ENCODE measurements at places on chromosomes 2 and 18.

DNA sequence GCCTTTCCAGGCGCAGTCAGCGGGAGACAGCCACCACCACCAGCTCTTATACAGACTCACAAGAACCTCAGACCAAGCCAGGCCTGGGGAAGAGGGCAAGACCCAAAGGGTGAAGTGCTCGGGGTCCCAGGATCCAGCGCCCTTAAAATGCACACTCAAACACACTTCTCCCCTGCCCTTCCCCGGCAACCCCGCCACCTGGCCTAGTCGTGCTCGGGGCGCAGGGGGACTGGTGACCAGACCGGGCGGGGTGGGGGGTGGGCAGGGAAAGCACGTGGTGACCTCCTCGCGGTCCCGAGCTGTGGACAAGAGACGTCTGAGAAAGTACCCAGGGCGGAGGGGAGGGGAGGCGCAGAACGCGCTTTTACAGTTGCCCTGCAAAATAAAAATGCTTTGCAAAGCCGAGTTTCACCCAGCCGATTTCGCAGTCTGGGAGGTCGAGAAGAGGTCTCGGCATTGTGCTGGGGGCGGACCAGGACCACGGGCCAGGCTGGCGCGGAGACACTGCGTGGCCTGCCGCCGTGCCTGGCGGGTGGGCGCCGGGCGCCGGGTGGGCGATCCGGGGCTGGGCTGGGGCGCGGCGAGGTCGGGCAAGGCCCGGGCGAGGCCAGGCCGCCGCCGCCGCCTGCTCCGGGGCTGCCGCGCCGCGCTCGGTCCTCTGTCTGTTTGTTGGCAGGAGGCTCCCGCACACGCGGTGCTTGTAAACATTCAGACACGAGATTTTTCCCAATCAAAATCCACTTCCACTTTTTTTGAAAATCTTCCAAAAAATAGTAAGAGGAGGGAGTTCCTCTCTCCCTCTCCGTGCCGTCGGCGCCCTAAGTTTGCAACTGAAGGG lies 2.0 kb downstream of the BCL11A start:
- peak; percentile 73 for DNase-seq

DNA sequence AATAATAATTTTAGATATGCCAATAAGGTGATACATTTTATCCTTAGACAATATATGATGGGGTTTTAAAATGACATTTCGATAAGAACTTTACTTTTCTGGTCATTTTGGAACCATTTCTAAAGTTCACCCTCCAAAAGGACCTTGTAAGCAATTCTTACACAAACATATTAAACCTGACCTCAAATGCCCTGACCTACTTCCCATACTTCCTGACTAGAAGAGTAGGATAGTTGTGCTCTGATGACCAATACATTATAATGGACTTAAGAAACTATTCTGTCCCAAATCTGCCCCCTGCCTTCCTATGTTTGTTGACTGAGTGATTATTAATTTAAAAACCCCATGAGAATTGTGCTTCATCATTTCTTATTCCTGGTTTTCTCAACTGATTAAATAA lies 24.6 kb downstream of the GCA start:
- DNase-seq = no peak

- no peak for DNase-seq
Observed at GRCh38 chr2:28604284-28604843, 108.5 kb downstream of the PLB1 start.

GRCh38 chr18:78792094-78792493 lies 187.5 kb upstream of the SALL3 start:
- DNase-seq = no peak

GRCh38 chr2:99682275-99683060 lies 192.7 kb upstream of the REV1 start:
- peak; percentile 76 for DNase-seq

DNA sequence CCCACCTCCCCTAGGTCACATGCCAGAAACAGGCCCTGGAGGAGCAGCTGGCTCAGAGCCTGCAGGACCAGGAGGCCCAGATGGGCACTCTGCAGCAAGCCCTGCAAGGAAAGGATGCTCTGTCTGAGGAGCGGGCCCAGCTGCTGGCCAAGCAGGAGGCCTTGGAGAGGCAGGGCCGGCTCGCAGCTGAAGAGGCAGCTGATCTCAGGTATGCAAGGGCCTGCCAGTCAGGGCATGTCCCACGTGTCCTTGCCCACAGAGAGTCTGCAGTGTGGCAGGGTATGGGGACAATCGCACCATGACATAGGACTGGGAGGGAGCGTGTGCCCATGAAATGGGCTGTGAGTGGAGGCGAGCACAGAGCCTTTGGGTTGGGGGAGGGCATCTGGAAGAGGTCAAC lies 39.9 kb downstream of the CROCC2 start:
- DNase-seq = peak; percentile 42

GRCh38 chr2:186256540-186256939 lies 229.5 kb upstream of the ZC3H15 start:
- no peak for DNase-seq

GRCh38 chr2:210964141-210964764 lies 407.9 kb downstream of the CPS1 start:
- DNase-seq = no peak

GRCh38 chr18:75683426-75683825 lies 255.9 kb upstream of the SMIM21 start:
- no peak for DNase-seq

GRCh38 chr2:134395779-134396178 lies 141.9 kb downstream of the MGAT5 start:
- DNase-seq = no peak

GRCh38 chr2:112690853-112691401 lies 29.9 kb upstream of the NT5DC4 start:
- DNase-seq = peak; percentile 80

DNA sequence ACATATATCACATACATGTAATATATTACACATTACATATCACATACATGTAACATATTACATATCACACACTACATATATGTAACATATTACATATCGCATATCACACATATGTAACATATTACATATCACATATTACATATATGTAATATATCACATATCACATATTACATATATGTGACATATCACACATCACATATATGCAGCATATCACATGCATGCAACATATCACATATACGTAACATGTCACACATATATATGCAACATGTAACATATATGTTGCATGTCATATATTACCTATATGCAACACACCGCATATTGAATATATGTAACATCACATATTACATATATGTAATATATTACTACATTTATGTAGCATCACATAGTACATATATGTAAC lies 211.2 kb downstream of the ARL6IP6 start:
- no peak for DNase-seq

DNA sequence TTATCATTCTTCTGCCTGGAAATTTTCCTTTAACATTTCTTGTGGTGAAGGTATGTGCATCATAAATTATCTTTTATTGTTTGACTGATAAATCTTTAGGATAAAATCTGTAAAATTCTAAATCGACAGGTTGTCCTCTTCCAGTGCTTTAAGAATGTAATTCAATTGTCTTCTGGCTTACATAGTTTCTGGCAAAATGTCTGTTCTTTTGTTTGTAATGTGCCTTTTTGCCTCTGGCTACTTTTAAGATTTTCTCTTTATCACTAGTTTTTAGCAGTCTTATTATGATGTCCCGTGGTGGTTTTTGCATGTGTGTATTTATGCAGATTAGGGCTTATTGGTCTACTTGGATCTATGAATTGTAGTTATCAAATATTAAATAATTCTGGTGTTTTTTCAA lies 203.6 kb upstream of the COPS8 start:
- no peak for DNase-seq

DNA sequence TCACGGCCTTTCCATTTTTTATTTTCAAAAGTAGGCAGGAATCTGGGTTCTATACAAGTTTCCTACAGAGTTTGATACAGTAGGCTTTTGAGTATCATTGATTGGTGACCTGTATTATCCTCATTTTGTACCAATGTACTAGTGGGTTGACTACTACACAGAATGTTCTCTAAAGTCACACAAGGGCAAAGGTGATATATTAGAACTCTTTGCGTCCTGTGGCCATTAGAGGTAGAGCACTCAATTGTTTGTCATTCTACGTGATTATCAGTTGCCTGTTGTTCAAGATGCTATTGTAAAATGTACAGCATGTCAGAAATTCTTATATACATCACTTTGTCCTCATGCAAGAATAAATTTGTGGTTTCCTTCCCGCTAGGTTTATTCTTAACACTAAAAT lies 24.8 kb downstream of the WDR75 start:
- no peak for DNase-seq

- DNase-seq = no peak
Observed at GRCh38 chr18:35455926-35456763, 41.6 kb downstream of the INO80C start.

- DNase-seq = no peak
Observed at GRCh38 chr2:2764739-2765138, 433.7 kb upstream of the MYT1L start.

- DNase-seq = no peak
Observed at GRCh38 chr2:3520591-3520990, 1.3 kb upstream of the ADI1 start.

- DNase-seq = no peak
Observed at GRCh38 chr2:27606611-27607010, 22.2 kb downstream of the CCDC121 start.
